ENCODE measurements at places on chromosomes 12 and 14.

GRCh38 chr12:19574601-19575000 is 135.3 kb downstream of the AEBP2 start:
- no peak for DNase-seq

GRCh38 chr14:93954900-93955849 is 21.2 kb downstream of the ASB2 start:
- no peak for DNase-seq

DNA sequence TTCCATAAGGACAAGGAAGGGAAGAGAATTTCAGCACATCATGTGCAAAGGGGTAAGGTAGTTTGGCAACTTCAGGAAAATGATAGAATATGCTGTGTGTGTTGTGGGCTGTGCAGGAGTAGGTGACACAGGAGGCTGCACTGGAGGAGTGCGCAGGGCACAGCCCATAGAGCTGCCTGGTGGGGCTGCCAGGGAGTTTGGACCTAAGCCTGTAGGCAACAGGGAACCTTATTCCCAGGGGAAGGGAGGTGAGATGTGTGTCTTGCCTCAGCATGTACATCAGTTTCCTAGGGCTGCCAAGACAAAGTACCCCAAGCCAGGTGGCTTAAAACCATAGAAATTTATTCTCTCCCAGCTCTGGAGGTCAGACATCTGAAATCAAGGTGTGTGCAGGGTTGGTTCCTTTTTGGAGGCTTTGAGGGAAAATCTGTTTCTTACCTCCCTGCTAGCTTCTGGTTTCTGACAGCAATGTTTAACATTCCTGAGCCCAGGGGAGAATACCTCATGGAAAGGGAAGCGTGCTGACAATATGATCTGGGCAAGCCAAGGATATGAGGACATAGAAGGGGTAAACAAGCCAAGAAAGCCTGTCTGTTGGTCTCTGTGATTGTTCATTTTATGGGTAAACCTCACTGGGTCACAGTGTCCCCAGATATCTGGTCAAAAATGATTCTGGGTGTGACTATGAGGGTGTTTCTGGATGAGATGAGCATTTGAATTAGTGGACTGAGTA is 174.0 kb upstream of the NTF3 start:
- no peak for DNase-seq

- DNase-seq, result no peak
Measured at GRCh38 chr12:89789862-89790261, 81.2 kb upstream of the ATP2B1 start.

GRCh38 chr14:34568803-34569202 is 29.3 kb upstream of the EAPP start:
- no peak for DNase-seq

- no peak for DNase-seq
Measured at GRCh38 chr12:84361651-84362551, 550.7 kb downstream of the SLC6A15 start.

DNA sequence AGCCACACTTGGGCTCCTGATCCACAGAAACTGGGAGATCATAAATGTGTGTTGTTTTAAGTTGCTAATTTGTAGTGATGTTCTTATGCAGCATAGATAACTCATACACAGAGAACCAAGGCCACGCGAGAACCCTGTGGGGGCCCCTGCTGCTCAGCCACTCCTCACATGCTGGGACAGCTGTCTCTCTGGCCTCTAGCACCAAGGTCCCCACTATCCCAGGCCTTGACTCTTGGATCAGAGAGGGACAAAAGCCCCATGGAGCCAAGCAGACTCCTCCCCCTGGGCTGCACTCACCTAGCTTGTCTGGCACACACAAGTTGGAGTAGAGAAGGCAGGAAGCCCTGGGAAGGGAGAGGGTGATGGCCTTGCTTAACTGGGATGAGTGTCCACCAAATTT is 11.3 kb downstream of the PLD4 start:
- DNase-seq, result no peak

DNA sequence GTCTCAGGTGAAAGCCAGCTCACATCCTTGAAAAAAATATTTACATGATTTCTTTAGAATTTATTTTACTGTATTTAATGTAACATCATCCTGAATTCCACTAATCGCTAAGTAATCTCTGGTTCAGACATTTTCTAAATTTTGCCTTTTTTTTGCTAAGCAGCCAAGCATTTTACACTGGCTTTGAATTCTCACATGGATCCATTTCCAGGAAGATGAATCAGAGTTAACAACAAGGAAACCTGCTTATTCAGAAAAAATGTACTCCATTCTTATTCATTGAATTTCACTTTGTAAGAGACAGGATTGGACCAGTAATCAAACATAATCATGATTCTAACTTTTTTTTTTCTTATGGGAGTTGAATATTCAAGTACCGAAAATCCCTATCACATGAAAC is 1785.1 kb upstream of the FLRT2 start:
- DNase-seq, result no peak

DNA sequence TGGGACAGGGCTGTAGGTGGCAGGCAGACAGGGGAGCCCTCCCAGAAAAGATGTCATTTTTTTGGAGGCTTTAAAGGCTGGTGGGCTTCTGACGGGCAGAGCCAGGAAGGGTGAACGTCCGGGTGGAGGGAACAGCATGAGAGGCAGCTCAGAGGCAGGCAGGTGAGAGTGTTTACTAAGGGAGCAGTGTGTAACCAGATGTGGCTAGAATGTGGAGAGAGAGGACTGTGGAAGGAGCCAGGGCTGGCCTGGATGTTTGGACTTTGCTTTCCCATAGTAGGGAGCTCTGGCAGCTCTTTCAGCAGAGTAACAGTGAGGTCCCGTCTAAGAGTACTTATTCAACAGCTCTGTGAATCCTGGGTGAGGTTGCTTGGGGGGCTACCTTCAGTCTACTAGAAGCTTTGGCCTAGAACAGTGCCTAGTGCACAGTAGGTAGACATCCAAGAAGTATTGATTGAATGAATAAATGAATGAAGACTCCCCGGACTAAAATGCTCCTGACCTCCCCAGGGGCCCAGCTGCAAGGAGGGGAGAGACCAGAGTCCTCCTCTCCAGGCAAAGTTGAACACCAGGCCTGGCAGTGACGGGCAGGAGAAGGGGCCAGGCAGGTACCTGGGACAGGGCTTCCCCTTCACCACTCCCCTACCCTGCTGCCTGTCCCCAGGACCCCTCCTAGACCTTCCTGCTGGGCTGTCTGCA is 8.5 kb downstream of the FAM222A start:
- DNase-seq, result no peak

DNA sequence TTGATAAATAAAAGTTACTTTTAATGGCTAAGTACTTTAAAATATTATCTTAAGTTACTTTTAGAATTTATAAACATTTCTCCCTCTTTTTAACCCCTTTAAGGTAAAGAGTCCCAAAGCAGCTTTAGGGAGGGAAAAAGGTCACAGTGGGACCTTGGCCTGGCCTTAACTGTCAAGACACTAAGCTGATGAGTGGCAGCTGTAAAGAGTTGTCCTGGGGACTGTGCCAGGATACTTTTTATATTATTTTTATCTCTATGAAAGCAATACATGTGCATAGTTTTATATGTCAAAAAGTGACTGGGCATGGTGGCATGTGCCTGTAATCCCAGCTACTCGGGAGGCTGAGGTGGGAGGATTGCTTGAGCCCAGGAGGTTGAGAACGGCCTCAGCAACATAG is 94.2 kb upstream of the RESF1 start:
- no peak for DNase-seq

DNA sequence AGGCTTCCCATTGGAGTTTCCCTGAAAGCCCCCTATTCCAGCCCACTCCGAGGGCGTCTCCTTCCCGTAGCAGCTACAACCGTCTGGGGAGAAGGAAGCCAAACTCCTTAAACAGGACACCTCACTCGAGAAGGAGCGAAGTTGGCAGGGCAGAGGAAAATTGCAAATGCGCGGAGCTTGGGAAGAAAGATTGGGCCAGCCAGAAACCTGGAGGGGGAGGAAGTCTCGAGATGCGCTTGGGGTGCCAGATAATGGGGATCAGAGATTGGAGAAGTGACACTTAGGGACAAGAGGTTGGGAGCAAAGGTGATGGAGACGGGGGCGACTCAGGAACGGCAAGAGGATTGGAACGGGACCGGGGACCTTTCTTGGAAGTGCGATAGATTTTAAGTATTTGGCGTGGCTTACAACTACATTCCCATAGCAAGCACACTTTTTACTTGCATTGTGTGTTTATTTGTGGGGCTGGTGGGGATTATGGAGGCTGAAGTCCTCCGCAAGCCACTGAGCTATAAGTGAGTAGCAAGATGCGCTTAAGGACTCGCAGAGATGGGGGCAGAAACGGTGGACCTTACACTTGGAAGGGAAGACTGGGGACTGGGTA is 926 bp downstream of the HRK start:
- no peak for DNase-seq

- DNase-seq, result no peak
Measured at GRCh38 chr14:81252278-81252677, 31.5 kb upstream of the GTF2A1 start.

- DNase-seq, result no peak
Measured at GRCh38 chr12:86917121-86917520, 660.9 kb upstream of the MGAT4C start.

DNA sequence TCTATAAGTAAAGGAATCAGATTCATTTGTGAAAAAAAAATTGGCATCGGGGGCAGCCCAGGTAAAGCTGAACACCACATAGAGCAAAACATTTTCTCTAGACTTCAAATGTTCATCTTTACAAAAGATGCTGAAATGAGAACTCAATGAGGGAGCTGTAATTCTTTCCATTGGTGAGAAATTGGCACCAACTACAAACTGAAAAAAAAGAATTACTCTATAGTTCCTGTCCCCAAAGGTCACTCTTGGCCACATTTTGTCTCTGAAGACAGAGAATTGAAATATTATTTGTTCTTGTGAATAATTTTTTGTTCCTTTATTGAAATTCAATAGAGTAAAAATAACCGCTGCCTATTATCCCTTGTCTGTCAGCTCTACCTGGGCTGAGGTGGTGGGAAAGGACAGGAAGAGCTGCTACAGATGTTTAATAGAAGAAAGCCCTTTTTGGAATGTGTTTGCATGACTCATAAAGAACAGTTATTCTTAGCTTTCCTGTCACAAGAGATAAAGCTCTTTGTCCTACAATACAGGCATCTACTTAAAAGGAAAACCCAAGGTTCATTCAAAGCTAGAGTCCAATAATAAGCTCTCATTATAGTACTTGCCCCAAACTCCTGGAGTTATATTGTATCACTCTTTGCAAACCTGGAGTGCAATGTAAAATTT is 380.1 kb upstream of the KITLG start:
- no peak for DNase-seq

DNA sequence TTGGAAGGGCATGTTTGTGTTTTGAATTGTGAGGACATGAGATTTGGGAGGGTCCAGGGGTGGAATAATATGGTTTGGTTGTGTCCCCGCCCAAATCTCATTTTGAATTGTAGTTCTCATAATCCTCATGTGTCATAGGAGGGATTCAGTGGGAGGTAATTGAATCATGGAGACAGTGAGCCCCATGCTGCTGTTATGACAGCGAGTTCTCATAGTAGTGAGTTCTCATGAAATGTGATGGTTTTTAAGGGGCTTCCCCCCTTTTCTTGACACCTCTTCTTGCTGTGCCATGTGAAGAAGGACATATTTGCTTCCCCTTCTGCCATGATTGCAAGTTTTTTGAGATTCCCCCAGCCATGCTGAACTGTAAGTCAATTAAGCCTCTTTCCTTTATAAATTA is 260.0 kb downstream of the DUSP6 start:
- no peak for DNase-seq

- DNase-seq, result no peak
Measured at GRCh38 chr12:89783359-89784060, 74.9 kb upstream of the ATP2B1 start.

DNA sequence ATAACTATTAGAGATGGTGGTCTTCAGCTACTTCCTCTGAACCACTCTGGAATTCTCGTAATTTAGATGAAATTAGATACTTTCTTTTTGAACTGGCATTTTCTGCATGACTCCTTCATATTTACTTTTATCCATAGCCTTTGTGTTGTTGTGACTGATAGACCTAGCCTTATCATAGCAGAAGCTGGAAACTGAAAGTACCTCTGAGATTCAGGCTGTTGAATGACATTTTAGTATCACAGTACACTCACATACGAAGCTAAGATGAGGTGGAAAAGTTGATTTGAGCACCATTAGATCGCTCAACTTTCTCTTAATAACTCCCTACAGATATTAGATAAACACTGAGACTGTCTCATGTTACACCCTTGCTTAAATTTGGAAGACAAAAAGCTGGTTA is 525.1 kb upstream of the FBXO33 start:
- DNase-seq, result no peak

- DNase-seq, result no peak
Measured at GRCh38 chr14:76810953-76811400, 1.7 kb downstream of the ANGEL1 start.

GRCh38 chr14:91056361-91056760 is 4.1 kb downstream of the RPS6KA5 start:
- no peak for DNase-seq

GRCh38 chr14:86039176-86039575 is 509.2 kb downstream of the FLRT2 start:
- DNase-seq, result no peak

- DNase-seq, result no peak
Measured at GRCh38 chr12:70327541-70327940, 38.5 kb upstream of the KCNMB4 start.

DNA sequence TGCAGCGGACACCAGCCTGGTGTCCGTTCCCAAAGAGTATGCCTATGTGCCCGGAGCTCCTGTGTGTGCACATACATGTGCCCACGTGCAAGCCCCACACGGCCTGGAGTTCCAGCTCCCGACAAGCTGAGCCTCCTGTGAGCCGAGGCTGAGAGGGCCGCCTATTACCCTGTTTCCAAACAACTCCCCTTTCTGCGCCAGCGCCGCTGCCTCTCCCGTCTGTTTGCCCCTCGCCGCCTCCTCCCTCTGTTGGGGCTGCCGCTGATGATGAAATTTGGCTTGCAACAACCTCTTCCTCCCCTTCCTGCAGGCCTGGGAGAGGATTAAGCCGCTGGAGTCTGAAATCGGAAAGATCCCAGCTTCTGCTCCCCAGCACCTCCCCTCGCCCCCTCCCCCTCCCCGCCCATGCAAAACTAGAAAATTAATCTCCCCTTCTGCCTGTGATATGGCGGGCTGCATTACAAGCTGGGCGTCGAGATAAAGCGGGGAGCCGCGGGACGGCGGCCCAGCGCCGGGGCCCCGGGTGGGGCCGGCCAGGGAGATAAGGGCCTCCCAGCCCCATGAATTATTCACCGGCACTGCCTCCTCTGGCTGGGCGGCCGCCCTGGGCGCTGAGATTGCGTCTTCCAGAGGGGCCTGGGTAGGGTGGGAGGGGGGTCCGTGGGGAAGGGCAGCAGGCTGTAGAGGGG is 6.8 kb upstream of the ASIC1 start:
- no peak for DNase-seq

Data from stimulated activated CD8-positive, alpha-beta memory T cell treated with anti-CD3 and anti-CD28 coated beads, Interleukin-4, amount 100 ng/mL, for 1 hour (primary cell).